ENCODE measurements at places on chromosomes 7 and 10. TPM values are rescaled to one million over a fixed set of nuclear protein-coding genes. Genes with fewer than 3 reads are reported as not detected.

The IFIT2 gene
- 1.5 TPM for total RNA-seq

DNA sequence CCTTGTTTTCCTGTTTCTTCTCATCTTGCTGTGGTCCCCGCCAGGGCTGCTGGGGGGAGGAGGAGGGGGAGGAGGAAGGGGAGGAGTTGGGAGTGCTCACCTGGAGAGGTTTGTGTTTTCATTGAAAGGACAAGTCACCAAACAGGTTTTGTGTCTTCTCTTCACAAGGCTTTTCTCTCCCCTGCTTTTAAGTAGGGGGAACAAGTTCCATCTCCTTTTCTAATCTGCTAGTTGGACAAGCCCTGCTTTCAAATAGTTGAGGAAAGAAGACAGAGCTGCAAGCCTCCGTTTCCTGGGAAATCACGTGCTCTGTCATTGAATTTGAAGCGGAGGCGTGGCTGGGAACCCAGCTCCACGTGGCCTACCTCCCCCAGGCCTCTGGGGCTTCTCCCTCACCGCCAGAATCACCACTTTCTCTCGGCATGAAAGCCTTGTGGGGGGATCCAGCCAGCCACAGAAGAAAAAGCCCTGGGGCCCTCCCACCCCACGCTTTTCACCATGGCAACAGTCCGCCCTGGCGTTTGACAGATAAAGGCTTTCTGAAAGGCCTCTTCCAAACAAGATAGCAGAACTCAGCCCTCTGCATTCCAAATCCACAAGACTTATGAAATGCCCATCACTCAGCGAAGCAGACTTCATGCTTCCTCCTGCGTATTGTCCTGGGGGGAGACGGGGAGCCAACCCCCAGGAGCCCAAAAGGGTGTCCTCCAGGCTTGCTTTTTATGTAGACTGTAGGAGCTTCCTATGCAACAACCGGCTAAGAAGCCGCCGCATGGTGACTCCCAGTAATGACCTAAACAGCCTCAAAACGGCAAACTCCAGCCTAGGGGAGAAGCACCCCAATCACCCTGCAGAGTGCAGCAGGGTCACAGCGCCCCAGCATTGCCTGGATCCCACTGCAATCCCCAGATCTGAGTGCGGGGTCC is 51.7 kb downstream of the PROSER2 start:
- no peak for DNase-seq

DNA sequence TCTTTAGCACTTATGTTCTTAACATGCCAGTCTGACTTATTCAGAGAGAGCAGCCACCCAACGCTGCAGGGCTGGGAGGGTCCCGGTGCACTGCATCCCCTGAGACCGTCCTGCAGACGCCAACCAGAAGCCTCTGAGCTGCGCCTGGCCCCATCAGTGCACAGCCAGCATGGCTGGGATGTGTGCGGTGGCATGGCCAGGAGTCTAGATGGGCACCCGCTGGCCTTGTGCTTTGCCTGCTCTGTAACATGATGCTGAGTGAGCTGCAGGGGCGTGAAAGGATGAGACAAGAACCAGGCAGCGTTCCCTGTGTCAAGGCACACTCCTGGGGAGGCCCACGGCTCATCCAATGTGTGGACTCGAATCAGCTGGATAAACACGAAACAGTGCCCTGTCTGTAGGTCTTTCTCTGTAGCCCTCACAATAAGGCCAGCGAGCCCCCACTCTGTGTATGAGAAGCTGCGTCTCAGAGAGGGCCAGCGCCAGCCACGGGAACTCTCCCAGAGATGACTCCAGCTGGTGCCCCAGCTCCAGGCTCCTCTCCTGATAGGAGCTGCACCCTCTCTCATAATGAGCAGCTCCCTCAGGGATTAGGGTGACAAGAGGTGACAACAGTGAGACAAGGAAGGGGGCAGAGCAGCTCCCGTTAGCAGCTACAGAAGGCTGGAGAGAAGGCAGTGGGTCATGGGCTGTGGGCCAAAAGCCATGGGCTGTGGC is 96.8 kb downstream of the TNS3 start:
- no peak for DNase-seq

DNA sequence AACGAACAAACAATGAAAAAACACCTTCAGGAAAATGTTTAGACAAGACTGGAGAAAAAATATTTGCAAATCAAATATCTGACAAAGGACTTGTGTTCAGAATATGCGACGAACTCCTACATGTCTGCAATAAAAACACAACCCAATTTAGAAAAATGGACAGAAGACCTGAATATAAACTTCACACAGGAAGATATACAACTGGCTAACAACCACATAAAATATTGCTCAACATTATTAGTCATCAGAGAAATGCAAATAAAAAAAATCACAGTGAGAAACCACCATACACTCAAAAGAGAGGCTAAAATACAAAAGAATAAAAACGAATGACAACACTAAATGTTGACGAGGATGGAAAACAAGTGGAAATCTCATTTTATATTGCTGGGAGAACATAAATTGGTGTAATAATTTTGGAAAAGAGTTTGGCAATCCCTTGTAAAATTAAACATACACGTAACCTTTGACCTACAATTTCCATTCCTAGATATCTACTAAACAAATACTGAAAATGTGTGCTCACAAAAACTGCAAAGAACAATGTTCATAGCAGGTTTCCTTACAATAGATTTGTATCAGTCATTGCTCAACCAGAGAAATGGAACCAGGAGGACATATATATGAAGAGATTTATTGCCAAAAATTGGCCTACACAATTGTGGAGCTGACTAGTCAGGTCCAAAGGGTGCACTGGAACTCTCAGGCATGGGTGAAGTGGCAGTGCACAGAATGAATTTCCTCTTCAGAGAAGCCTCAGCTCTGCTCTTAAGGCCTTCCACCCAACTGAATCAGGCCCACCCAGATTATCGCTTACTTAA is 82.9 kb upstream of the OGDHL start:
- no peak for DNase-seq

GRCh38 chr10:31897506-31897905 is 31.1 kb downstream of the ARHGAP12 start:
- DNase-seq, result no peak

The EMX2 gene
- not detected for total RNA-seq

The GNGT1 gene
- total RNA-seq, result not detected

The ZPBP gene
- total RNA-seq, result not detected

The CRTAC1 gene
- total RNA-seq, result not detected

DNA sequence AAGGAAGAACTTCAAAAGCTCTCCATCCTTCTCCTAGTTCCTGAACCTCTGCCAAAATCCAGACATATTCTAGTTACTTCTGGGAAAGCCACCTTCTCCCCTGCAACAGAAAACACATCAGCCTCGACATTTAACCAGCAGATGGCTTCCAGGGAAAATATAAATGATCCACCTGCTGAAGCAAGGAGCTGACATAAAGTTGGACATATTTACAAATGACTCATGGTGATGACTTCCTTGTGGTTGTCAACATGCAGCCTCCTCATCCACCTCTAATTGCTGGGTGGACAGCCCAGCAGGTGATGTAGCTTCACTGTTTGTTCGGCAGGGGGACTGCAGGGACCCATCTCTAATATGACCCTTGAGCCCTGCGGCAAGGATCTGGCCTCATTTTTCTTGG is 266.0 kb downstream of the C7orf25 start:
- no peak for DNase-seq

DNA sequence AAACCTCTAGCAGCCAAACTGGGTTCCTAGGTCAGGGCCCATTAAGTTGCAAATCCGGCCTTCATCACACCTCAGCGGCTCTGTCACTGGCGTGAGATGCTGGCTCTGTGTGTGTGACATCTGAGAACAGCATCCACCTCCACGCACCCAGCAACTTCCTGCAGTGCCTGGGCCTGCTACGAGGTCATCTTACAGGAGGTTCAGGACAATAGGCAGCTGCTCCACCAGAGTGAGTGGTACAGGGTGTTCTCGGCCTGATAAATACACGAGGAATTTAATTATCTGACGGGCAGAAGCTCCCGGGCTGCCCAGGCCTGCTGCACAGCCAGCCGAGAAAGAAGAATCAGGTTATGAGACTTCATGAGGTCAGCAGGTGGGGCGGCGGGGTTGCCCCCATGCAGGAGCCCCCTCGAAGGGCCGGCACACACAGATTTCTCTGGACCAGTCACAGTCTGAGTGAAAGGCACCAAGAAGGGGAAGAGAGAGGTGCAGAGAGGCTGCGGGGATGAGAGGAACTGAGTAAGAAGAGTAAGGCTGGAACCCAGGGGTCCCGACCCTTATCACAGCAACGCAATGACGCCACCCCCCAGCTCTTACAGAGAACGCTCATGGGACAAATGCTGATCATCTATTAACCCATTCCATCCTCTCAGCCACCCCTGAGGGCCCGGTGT is 49.3 kb downstream of the CALML3 start:
- DNase-seq, result no peak

- DNase-seq, result no peak
Observed at GRCh38 chr7:102069931-102070629, 216.6 kb upstream of the SH2B2 start.

- DNase-seq, result no peak
Observed at GRCh38 chr7:8491544-8492489, 58.4 kb downstream of the NXPH1 start.

- DNase-seq, result no peak
Observed at GRCh38 chr10:100045592-100045991, 35.8 kb upstream of the DNMBP start.

The IQUB gene
- 0.10 TPM for total RNA-seq

GRCh38 chr10:62734781-62735463 is 69.6 kb upstream of the ADO start:
- no peak for DNase-seq

The GGCT gene
- total RNA-seq, result 37.9 TPM

GRCh38 chr10:103466734-103467133 is 8.0 kb upstream of the CALHM1 start:
- DNase-seq, result no peak

DNA sequence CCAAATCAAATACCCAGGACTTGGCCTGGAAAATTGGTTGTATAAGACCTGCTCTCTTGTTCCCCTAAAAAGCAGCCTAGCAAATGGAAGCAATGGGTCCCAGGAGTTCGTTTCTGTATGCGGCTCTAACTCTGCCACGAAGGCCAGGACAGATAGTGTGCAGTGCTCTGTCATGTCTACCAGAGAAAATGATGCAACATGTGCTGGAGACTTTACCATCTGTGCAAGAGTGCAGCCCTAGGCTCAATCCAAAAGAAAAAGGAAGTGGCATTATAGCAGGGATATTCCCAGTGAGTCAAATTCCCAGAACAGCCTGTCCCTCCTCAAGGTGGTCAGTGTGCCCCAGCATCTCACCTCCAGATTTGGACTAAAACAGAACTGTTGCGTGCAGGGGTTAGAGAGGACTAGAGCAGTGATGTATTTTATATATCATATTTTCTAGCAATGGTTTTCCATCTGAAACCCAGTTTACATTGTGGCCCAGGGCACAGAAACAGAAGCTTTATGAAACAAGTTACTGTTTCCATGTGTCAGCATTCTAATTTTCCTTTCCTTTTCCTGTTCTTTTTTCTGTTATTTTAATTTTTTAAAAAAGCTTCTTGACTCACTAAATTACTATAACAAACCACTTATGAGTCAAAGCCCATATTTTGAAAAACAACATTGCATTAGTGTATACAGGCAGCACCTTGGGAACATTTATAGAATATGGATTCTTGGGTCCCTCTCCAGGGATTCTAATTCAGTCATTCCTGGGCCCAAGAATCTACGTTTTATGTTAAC is 311.2 kb downstream of the RNLS start:
- DNase-seq, result no peak

- no peak for DNase-seq
Observed at GRCh38 chr10:119217991-119218490, 10.7 kb downstream of the GRK5 start.

- no peak for DNase-seq
Observed at GRCh38 chr7:87347207-87347606, 1.7 kb downstream of the CROT start.

- DNase-seq, result no peak
Observed at GRCh38 chr10:15320522-15321203, 50.4 kb downstream of the FAM171A1 start.

The OR2A42 gene
- not detected for total RNA-seq
